ENCODE measurements at places on chromosomes 1 and 21. TPM values are rescaled to one million over a fixed set of nuclear protein-coding genes. Genes with fewer than 3 reads are reported as not detected.

GRCh38 chr1:9309991-9310390 lies 17.3 kb downstream of the SPSB1 start:
- no peak for DNase-seq

DNA sequence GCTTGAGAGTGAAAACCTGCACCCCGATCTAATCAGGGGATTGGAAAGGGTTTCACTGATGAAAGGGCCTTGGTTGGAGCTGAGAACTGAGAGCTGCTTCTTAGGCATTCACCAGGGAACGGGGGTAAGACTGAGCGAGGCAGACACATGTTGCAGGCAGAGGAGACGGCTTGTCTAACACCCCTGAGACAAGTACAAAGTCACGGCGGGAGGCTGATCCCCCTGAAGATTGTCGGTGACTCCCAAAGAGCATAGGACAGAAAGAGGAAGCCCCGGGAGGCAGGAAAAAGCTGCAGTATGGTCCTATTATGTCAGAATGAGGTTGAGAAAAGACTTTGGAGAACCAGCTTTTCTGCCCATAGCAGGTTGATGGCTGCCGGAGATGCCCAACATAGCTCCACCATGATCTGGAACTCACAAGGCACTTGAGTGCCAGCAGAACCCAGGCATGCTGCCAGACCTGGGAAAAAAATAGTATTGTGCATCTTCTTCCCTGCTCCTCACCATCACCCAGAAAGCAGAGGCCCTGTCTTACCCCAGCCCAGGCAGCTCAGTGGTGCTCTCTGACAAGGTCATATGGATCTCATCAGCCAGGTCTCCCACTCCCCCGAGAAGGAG lies 463.9 kb upstream of the PROX1 start:
- no peak for DNase-seq

DNA sequence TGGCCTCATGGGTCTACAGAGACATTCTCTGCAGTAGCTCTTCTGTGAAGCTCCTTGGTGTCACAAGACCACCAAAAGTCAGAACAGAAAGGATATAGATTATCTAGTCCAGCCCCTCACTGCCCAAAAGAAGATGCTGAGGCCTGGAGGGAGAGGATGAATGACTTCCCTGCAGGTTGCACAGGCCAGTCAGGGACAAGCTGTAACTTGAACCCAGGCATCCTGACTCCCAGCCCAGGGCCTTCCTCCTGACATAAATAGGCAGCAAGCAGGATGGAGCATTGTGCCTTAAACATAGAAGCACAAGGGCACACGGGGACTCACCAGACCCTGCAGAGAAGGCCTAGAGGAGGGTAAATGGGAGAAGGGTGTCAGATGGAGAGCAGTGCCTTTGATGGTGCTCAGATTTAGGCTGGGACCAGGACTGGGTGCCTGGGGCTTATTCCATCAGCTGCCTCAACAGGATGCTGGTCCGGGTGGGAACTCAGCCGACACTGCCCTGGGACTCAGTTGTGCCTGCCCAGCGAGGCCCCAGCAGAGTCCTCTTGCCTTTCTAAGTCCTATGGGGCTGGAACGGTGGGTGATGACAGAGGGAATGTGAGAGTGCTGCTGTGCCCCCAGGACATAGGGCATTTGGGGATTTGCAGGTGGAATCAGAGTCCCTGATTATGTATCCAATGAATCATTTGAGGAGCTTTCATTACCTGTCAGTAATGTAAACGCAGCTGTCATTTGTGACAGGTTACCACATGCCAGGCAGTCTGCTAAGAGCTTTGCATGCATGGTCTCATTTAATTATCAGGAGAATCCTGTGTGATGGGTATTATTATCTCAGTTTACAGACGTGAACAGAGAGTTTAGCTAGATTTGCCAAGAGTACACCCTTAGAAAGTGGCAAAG lies 13.2 kb downstream of the S100A7A start:
- no peak for DNase-seq

GRCh38 chr21:33293136-33293535 lies 27.0 kb downstream of the IL10RB start:
- no peak for DNase-seq

DNA sequence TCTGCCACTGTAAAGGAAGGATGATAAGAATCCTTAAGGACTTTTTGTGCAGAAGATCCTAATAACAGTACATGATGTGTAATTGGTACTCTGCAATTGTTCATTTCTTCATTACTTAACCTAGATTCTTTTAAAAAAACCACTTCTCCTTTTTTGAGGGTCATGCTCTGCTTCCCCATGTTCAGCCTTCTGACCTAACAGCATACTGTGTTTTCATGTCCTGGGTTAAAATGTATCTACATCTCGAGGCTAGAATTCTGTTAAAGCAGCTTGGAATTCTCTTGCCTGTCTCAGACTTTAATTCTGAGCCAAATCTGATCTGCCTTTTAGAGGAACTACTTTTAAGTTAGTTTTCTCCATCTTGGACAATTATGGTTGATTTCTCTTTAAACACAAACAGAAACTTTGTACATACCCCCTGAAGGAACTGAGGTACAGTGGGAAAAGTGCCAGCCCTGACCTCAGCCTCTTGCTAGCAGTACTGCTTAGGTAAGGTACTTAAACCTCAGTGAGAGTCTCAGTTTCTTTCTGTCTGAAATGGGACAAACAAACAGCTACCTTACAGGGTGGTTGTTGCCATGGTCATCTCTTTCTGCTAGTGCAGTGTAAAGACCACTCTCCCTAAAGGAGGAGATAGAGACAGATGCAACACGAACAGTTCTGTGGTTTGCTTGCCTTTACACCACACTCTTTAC lies 103.2 kb upstream of the DYNLT5 start:
- no peak for DNase-seq

DNA sequence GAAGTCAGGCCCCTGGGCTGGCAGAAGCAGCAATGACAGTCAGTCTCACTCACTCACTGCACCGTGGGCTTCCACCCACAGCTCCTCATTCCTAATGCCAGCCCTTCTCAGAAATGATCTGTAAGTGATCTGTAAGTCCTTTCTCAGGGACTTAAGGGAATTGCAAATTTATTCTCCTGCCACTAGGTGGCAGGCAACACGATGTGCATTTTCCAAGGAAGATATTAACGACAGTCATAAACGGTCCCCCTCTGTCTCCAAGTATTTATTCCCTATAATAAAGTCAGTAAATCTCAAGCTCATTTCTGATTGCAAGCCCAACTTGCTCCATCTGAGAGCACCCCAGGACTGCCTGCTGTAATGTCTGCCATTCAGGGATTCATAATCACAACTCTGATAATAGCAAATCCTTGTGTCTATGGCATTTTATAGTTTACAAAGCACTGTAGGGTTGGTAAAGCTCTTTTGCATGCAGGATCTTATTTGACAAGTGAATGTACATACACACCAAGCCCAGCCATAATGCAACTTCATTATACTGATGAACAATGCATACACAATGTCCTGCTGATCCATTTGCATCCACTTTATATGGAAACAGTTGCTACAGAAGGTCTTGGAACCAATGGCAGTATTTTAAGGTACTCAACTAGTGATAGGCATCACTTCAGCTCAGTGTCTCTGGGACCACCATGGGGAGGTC lies 380.5 kb upstream of the CAMK1G start:
- peak; percentile 55 for DNase-seq

- no peak for DNase-seq
Measured at GRCh38 chr1:87051965-87052364, 137.5 kb downstream of the HS2ST1 start.

DNA sequence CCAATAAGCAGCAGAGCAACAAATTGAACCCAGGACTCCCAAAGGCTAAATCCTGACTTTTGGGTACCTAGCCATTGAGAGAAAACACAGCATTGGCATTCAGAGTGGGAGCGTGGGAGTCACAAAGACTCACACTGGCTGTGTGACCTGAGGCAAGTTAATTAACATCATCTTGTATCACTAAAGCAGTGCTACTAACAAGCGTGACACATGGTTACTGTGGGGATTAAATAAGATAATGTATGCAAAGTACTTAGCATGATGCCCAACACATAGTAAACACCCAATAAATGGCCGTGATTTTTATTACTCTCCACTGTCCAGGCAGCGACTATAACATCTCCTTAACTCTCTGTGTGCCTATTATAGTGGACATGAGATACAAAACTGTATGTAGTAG lies 73.3 kb downstream of the CD34 start:
- DNase-seq, result no peak

DNA sequence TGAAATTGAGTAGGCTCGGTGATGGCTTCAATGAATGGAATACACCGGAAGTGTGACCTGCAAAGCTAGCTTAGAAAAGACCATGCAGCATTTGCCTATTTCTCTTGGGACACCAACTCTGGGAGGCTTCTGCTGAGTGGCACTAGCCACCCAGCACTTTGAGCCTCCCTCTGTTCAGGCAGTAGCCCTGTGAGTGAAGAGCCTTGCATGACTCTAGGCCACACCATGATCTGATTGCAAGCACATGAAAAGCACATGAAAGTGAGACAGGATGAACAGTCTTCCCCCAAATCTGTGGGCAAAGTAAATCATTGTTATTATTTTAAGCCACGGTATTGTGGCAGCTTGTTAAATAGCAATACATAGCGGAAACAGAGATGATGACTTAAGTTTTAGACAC lies 2.8 kb downstream of the CD48 start:
- no peak for DNase-seq

GRCh38 chr1:109137958-109138357 lies 24.0 kb downstream of the ELAPOR1 start:
- no peak for DNase-seq

GRCh38 chr1:60415696-60416095 lies 342.1 kb upstream of the C1orf87 start:
- no peak for DNase-seq

DNA sequence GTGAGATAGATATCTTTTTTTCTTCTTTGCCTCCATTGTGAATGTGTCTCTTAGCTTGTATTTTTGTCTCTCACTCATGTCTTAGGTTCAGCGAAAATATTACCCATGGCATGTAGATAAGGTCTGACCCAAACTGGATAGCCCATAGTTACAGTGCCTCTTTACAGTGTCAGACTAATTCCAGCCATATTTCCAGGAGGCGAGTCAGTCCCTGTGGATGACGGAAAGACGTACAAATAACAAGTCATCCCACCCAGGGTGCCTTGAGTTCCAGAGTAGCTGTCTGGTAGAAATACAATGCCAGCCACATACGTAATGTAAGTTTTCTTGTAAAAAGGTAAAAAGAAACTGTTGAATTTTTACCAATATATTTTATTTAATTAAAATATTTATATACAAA lies 157.3 kb downstream of the ZNF281 start:
- DNase-seq, result no peak

GRCh38 chr1:4044967-4045366 lies 144.9 kb upstream of the C1orf174 start:
- DNase-seq, result no peak

DNA sequence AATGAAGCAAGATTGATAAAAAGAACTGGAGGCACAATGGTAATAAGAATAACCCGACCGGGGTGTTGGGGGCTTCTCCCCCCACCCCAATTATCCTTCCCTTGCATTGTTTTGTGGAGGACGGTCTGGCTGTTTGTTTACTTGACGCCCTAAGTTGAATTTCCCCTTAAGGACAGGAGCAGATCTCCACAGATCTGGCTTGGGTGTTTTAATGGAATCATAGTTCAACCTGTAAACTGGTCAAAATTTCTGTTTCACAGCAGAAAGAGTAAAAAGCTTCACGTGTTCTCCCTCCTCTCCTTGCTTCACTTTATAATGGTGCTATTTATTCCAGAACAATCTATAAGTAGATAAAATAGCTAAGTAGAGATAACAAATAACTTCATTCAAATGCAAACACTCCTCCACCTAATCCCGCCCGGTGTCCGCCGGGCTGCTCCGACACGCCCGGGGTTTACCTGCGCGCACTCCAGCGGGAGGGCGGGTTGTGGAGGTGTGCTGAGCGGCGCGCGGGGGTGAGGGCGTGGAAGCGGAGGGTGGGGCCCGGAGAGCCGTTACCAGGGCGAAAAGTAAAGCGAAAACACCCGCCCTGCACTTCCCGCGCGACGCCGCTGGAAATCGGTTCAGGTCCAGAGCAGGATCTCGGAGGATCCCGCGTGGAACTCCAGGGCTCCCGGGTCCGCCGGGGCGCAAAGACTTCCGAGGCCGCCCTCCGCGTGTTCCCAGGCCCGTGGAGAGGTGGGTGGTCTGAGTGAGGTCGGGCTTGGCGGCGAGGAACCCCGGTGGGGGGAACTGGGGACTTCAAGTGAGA lies 2.0 kb upstream of the ATF3 start:
- peak; percentile 48 for DNase-seq

DNA sequence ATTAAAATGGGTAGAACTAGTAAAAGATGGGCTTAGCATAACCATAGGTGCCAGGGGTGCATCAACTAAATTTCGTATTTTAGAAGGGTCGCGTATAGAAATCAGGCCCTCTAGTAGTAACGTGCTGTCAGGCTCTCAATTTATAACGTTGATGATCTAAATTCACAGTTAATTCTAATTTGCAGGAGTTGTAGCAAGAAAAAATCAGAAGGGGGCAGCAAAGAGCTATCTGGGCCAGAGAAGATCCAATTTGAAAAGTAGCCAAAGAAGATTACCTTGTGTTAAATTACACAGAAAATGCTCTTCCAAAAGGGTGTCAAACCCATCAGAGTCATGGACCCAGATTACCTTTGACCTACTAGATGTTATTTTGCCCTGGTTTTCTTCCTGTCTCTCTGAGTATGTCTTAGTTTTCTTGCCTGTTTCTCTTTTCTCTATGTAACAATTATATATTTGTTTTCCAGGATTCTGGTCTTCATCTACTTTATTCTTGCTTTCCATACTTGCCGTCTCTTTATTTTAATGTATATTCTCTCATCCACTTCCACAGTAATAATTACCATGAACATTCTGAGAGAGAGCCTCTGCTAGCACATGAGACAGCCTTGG lies 1030.9 kb downstream of the AMY1C start:
- DNase-seq, result peak; percentile 62

DNA sequence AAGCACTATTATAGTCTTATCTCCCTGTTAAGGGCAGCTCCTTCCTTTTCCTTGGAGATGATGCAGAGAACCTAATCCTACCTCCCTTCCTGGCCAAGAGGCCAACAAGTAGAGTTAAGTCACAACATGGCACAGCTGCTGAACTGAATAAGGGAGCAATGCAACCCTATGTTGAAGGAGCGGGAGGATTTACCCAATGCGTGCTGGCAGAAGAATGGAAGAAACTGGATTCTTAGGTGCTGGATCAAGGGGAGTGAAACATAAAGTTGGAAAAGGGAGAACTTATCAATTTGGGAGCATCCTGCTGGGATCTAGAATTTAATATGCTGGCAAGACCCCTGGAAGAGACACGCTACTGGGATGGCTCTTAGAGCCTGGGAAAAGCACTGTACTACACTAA lies 12.0 kb upstream of the HUNK start:
- no peak for DNase-seq

Gene AJAP1
- not detected for polyA plus RNA-seq

Gene GPR89A
- polyA plus RNA-seq, result 68.5 TPM

Gene HES2
- polyA plus RNA-seq, result 2.1 TPM

Gene ASCL5
- not detected for polyA plus RNA-seq

Gene CADM3
- 1.5 TPM for polyA plus RNA-seq

Gene LCE1E
- 0.43 TPM for polyA plus RNA-seq

Gene LYSMD1
- 3.6 TPM for polyA plus RNA-seq
